ENCODE measurements at places on chromosomes 2 and 18.

DNA sequence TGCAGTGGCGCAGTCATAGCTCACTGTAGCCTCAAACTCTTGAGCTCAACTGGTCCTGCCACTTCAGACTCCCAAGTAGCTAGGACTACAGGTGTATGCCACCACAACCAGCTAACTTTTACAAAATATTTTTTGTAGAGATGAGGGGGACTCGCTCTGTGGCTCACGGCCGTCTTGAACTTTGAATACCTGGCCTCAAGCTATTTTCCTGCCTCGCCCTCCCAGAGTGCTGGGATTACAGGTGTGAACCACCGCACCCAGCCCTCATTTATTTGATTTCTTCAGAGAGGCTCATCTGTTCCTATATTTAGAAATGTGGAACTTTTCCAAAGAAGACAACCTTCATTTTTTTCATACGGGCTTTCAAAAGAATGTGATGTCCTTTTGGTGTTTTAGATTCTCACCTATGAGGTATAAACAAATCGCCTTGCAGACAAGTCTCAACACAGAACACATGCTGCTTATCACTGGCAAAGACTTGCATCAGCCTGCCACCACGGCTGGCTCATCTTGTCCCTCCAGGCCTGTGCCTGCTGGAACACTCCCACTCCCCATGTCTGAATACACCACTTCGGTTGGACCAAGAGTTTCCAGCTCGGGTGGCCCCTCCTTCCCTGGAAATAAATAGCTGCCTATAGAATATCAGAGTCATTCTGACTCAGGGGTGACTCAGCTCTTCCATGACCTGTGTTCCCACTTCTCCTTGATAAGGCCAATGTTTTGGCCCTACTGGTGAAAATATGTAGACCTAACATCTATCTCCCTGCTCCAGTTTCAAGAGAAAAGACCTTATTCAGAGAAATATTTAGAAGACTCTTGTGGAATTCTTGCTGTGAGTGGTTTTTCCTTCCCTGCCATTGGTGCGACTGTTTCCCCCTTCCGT lies 202.6 kb downstream of the TGIF1 start:
- no peak for DNase-seq

DNA sequence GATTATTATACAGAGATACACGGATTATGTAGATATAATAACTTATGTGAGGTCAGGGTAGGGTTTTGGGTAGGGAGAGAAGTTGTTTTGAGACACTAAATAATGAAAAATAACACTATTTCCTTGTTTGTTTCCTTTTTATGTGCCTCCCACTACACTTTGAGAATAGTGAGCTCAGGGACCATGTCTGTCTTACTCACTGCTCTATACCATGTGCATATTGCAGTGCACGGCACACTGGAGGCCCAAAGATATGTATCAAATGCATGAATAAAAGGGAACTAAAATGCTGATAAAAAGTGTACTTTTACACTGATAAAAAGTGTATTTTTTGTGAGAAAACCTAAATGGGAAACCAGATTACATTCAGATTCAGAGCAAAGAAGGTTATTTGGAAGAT lies 151.4 kb upstream of the NABP1 start:
- DNase-seq: no peak

DNA sequence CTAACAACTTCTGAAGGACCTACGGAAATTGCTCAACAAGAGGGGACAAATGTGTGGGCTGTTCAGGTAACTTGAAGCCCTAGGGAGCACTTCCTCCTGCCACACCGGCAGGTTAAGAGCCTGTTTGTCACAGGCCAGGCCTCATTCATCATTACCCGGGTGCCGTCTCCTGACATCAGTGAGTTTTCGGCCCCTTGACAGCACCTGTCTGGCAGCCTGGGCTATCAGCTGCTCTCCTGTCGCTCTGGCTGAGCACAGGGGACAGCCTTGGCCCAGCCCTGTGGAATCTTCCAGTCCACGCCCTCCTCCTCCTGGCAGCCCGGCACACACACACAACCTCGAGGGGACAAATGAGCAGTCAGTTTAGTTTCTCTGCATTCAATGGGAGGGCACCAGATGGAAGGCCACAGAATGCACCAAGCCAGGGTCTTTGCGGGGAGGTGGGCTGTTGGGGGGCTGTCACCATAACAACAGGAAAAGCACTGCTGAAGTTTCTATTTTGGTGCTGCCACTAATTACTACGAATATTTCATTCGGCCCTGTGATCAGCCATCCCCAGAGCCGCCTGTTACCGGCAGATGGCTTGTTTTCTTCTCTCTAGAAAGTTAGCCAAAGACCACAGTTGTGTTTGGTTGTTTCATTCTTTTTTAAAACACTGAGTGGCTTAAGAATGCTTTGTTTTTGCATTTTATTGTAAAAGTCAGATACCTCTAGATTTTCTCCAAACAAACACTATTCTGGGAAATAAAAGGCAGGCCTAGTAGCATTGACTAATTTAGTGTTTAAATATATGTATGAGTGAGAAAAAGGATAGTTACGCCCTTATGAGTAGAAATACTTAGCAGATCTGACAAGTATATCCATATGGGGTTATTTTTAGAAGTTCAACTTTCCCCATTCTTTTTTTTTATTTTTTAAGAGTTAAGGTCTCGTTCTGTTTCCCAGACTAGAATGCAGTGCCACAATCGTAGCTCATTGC lies 189.9 kb upstream of the NDUFV2 start:
- DNase-seq: no peak

DNA sequence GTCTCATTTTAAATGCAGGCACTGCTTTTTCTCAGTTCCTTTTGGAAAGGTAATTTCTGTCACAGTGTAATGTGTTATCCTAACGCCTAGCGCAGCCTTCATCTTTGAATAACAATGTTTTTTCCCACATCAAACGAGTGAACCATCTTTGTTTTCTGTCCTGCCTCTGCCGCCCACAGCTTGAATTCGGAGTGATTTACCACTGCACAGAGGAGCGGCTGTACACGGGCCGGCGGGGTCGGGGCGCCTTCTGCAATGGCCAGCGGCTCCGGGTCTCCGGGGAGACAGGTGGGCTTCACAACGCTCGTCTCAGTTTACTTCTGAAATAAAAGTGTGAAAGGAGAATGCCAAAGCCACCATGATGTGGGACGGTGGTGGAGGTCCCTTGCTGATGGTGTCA lies 32.8 kb downstream of the IMPA2 start:
- DNase-seq: no peak

DNA sequence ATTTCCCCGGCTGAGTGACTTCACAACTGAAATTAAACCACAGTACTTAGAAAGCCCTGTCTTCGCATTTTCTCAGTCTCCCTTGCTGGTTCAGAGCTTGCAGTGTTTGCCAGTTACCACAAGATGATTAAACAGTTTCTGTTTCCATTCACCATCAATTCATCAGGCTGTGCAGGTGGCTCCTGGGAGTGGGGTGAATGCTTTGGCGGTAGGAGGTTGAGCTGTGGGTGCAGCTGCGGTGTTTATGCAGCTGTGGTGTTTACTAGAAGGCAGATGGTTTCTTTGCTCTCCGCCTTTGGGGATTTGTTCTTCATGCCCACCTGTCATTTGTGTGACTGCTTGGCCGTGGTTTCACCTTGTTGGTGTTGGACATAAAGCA lies 16.1 kb downstream of the ACOXL start:
- peak; percentile 3 for DNase-seq

DNA sequence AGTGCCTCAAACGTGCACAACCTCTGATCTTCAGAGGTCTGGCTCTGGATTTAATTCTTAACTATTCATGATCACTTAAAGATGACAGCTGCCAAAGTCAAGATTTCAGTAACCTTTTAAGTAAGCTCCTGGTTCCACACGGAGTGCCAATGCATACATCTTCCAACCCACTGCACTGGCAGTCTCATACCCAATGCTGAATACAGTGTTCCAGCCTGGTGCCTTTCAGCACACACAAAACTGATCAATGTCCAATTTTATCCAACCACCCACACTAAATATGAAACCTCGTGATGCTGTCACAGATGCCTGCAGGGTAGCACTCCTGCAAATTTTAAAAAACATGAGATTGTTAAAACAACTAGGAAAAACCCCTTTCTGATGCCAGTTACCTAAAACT lies 84.0 kb downstream of the EHBP1 start:
- DNase-seq: no peak

DNA sequence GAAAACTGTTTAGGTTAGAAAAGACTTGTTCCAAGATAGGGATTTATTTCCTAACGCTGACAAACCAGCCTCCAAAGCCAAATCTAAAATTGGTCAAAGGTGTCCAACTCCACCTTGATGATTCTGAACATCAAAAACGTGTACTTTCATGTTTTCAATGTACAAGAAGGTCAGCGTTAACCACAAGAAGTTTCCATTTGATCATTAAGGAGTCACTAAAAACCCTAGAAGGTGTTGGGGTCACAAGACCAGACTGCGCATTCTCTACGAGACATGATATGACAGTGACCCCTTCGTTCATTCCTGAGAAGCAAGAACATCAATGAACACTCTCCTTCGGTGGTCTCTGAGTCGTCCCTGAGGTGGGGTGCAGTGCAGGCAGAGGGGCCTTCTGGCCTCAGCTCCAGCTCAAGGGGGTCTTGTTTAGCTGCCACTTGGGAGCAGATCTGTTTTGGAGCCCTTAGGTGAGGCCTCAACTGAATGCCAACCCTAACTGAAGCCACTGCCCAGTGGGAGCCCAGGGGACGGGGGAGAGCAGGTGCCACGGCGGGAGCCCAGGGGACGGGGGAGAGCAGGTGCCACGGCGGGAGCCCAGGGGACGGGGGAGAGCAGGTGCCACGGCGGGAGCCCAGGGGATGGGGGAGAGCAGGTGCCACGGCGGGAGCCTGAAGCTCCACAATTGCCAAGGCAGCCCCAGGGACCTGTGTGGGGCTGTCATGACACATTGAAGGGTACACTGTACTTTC lies 55.2 kb downstream of the PARD6G start:
- no peak for DNase-seq

- DNase-seq: no peak
Observed at GRCh38 chr2:142866426-142866825, 11.0 kb upstream of the KYNU start.

DNA sequence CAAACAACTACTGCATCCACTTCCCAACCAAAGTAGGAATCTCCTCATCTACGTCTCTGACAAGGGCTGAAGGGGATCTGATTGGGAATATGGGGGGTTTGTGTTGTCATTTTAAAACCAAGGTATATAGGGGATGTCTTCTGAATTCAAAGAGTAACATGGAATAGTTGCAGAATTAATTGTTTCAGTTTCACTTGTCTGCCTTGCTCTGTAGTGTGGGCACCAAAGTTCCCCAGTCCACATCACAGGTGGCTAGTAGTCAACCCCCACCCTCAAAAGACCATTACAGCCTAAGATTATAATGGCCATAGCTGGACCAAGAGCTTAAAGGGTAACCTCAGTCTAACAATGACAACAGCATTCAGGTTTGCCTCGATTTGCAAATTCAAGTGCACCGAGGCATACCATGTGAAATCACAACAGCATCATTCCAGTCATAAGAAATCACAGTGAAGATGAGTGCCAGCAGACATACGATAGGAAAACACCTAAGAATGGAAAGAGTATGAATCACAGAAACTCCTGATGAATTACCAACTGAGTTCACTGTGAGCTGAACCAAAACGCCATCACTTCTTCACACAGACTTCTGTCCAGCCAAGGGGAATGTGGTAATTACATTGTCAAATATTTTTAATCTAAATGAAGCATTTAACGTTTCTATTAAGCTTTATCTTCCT lies 52.4 kb downstream of the MYO5B start:
- DNase-seq: no peak

- no peak for DNase-seq
Observed at GRCh38 chr2:11925295-11926066, 179.0 kb downstream of the LPIN1 start.

Data from stimulated activated CD8-positive, alpha-beta memory T cell treated with anti-CD3 and anti-CD28 coated beads, Interleukin-2, amount 100 ng/mL, for 1 hour (primary cell).